ENCODE measurements at places on chromosomes 1 and 21.
A peak's percentile ranks its signal among the peaks of the same experiment; 100 is the strongest.

DNA sequence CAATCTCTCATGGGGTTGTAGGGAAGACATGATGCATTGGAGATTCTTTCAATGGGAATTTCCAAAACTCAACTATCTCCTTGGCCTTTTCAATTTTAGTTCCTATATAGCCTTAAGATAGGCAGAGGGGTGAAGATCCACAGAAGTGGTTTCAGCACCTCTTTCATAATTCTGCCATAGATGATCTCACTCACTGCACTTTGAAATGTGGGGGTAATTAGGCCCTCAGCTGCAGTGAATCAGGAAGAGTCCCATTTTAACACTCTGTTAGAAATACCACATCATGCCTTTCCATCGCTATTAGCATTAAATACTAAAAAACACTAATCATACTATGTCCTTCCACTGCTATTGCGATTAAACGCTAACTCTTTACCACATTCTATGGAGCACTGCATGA lies 25.1 kb upstream of the EEIG2 start:
- DNase-seq, result no peak

GRCh38 chr1:147821883-147822282 lies 61.5 kb upstream of the GJA5 start:
- DNase-seq, result no peak

DNA sequence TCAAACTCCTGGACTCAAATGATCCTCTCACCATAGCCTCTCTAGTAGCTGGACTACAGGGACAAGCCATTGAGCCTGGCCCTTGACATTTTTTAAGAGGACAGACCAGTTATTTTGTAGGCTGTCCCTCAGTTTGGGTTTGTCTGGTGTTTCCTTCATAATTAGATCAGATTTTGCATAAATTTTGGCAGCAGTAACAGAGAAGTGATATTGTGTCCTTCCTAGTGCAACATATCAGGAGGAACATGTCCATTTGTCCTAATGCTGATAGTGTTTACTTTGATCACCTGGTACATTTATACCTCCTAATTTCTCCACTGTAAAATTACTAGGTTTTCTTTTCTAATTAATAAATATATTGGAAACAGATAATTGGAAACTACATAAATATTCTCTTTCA lies 5.9 kb upstream of the NID1 start:
- DNase-seq, result no peak

- DNase-seq, result no peak
These were observed 13.6 kb upstream of the TARS2 start for GRCh38 chr1:150473659-150474058.

DNA sequence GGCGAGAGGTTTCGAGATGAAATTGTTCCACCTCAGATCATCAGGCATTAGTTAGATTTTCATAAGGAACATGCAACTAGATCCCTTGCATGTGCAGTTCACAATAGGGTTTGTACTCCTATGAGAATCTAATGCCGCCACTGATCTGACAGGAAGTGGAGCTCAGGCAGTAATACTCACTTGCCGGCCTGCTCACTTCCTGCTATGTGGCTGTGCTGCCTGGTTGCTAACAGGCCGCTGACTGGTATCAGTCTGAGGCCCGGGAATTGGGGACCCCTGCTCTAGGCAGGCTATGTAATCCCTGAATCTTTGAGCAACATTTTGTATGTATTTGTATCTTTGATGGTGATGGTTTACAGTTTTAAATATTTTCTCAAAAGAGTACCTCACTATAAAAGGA lies 32.5 kb downstream of the XKR8 start:
- DNase-seq, result peak; percentile 49

DNA sequence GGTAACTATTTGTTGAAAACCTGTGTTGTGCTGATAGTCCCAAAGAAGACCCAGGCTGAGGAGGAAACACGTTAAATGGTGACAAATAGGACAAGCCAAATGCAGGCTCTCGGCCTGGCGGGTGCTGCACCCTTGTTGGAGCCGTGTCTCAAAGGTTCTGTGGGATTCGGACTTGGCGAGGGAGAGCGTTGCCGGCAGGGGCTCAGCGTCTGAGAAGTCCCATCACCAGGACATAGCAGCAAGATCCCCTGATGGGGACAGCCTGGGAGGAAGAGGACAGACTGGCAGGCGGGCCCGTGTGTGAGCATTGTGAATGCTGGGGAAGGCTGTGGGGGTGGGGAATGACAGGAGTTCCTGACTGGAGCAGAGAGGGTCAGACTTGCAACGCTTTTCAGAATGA lies 142.5 kb downstream of the PGBD5 start:
- DNase-seq, result no peak

GRCh38 chr1:224690576-224690975 lies 74.5 kb downstream of the CNIH3 start:
- no peak for DNase-seq

GRCh38 chr1:170663404-170664092 lies 383 bp upstream of the PRRX1 start:
- no peak for DNase-seq

DNA sequence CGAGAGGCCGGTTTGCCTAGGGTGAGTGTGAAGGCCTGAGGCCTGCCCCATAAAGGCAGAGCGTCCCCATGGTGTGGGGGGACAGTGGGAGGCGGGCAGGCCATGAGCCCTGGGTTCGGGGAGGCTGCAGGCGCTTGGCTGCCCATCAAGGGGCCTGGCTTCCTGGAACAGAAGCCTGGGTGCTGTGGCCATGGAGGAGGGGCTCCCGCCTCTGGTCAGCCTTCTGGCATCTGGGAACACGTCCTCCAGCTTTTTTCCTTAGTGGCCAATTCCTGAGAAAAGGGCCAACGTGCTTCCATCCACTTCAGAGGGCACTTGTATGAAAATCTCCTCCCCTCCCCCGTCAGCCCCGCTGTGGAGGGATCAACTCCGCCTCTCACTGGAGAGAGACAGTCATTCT lies 58.7 kb downstream of the PRDM16 start:
- DNase-seq, result no peak

- peak; percentile 50 for DNase-seq
These were observed 7.3 kb upstream of the PMVK start for GRCh38 chr1:154943649-154944400.

GRCh38 chr1:115954684-115955083 lies 21.6 kb upstream of the SLC22A15 start:
- no peak for DNase-seq

DNA sequence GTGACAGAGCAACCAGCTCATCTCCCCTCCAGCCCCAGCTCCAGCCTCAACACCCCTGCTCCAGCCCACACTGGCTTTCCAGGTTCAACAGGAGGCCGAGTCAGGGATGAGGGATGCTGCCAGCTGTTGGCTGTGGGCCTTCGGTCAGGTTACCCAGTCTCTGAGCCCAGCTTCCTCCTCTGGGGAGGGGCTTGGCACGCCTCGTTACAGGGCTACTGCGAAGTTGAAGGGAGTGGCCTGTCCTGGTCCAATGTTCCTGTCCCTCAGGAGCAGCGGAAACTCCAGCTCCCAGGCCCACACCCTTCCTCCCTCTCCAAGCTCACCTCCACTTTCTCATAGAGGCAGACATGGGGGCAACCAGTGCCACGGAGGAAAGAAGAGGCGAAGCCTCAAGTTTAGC lies 15.1 kb upstream of the TAS1R2 start:
- no peak for DNase-seq

DNA sequence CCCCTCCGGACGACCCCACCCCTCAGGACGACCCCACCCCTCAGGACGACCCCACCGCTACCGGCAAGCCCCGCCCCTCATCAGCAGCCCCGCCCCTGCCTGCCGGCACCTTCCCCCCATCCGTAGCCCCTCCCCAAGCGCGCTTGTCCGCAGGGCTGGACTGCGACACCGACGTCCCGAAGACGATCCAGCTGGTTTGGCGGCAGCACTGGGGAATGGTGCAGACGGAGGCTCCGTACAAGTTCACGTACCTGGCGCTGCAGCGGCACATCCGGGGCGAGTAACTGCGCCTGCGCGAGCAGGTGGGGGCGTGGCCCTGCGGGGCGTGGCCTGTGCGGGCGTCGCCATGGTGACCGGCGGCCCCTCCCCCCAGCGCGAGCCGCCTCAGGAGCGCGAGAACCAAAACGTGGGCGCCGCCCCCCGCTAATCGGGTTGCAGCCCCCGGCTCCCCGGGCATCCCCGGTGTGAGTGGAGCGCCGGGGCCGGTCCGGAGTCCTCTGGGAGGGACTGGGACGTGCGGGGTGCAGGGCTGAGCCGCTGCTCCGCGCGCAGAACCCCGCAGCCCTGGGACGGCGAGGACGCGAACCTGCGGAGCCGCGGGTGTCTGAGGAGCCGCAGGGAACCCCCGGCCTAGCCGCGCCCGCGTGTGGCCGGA lies 4.9 kb downstream of the RNF223 start:
- peak; percentile 93 for DNase-seq

- DNase-seq, result no peak
These were observed 233.3 kb upstream of the COA6 start for GRCh38 chr1:234139966-234140365.

- no peak for DNase-seq
These were observed 404.0 kb downstream of the PRDM2 start for GRCh38 chr1:14103878-14104430.

DNA sequence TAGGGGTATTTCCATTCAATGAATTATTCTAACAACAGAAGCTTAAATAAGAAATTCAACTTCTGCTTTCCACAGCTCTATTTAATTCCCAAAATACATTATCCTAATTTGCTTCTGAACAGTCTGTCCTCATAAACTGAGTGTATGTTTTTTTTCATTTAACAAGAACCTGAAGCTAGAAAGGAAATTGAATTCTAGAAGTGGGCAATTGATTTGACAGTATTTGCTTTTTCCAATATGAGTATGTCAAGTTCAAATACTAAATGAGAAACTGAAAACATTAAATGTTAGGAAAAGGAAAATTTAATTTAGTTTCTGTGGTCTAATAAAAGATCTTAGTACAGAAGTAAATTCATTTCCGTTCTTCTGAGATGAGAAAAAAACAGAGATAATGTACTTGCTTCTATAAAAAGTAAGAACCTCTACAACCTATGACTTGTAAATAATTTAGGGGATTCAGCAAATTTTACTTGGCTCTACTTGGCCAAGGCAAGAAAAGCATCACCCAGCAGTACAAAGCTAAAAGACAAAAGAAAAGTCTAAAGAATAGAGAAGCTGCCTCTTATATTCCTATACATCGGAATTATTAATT lies 31.1 kb downstream of the RAB3GAP2 start:
- no peak for DNase-seq

- DNase-seq, result peak; percentile 75
These were observed 44.0 kb downstream of the YARS1 start for GRCh38 chr1:32773018-32773763.

- DNase-seq, result no peak
These were observed 113.0 kb downstream of the TSEN15 start for GRCh38 chr1:184164536-184164935.

DNA sequence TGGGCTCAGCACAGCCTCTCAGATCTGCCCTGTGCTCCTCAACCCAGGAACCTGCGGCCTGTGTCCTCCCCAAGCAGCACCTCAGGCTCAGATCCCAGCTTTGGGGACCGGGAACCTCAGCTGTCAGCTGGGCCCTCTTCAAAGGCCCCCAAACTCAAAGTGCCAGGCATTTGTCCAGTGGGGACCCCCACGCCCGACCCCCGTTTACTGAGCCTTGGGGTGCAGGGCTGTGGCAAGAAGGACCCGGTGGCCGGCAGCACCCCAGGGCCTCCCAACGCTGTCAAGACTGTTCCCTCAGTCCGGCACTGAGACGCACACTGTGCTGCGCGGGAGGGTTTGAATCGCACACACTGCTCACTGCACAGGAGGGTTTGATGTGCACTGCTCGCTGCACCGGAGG lies 35.0 kb downstream of the MORN1 start:
- no peak for DNase-seq

DNA sequence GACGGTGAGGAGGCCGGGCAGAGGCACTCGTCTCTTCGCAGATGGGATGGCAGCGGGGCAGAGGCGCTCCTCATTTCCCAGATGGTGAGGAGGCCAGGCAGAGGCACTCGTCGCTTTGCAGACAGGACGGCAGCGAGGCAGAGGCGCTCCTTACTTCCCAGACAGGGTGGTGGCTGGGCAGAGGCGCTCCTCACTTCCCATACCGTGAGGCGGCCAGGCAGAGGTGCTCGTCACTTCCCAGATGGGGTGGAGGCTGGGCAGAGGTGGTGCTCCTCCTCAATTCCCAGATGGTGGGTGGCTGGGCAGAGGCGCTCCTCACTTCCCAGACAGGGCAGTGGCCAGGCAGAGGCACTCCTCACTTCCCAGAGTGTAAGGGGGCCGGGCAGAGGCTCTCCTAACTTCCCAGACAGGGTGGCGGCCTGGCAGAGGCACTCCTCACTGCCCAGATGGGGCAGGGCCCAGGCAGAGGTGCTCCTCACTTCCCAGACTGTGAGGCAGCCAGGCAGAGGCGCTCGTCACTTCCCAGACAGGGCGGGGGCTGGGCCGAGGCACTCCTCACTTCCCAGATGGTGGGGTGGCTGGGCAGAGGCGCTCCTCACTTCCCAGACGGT lies 9.9 kb downstream of the TCHHL1 start:
- DNase-seq, result no peak

DNA sequence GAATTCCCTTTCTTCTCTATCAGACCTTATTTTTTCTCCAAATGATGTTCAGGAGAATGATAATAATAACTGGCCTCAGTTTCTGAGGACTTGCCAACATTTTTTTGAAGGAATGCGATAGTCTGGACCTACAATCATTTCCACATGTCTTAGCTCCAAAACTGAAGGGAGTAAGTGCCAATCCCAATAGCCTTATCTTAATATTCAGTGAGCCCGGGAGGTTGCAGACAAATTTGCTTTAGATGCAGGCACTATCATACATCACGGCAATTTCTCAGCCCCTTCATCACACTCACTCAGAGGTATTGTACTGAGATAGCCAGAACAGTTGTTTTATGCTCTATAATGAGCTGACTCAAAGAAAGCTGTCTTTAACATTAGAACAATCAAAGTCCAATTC lies 796.9 kb downstream of the ADGRL2 start:
- DNase-seq, result no peak

Measured in activated CD4-positive, alpha-beta T cell treated with anti-CD3 and anti-CD28 coated beads, Interleukin-2, amount 50 U/mL, for 1 hour (primary cell).